ENCODE measurements at places on chromosomes 3 and 15.

DNA sequence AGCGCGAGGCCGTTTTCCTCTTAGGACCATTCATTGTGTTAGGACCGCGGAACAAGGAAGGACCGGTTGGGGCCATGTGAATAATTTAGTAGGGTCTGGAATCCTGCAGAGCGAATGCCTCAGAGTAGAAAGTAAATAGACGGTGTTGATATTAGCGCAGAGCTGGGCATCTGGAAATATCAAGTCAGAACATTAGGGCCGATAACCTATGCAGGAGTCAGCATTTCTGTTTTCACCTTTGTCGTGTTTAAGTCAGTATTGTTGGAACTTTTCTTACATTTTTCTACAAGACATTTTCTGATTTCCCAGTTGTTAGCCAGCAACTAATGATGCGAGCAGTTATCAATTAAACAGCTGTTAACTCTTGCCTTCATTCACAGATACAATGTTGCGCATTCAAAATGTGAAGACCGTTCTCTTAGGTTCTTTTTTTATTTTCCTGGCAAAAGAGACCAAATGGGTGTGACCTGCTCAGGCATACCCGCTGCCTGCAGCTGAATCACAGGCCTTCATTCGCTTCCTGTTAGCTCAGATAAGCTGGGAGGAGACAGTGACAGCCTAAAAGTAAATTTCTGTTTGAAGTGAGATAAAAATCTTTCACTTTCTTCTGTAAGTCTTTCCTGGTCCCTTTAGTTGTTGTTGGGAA lies 966 bp upstream of the PKM start:
- peak; percentile 36 for DNase-seq

- DNase-seq: peak; percentile 94
These were observed 21.2 kb downstream of the PXK start for GRCh38 chr3:58353722-58354553.

- DNase-seq: no peak
These were observed 153.6 kb downstream of the TNIK start for GRCh38 chr3:171306631-171307030.

- no peak for DNase-seq
These were observed 11.6 kb downstream of the IGF2BP2 start for GRCh38 chr3:185813205-185813604.

GRCh38 chr3:143775459-143775858 lies 72.8 kb downstream of the SLC9A9 start:
- DNase-seq: peak; percentile 38

- DNase-seq: no peak
These were observed 5.8 kb downstream of the TRAK1 start for GRCh38 chr3:42096796-42097565.

GRCh38 chr3:64917914-64918453 lies 230.2 kb upstream of the ADAMTS9 start:
- no peak for DNase-seq

DNA sequence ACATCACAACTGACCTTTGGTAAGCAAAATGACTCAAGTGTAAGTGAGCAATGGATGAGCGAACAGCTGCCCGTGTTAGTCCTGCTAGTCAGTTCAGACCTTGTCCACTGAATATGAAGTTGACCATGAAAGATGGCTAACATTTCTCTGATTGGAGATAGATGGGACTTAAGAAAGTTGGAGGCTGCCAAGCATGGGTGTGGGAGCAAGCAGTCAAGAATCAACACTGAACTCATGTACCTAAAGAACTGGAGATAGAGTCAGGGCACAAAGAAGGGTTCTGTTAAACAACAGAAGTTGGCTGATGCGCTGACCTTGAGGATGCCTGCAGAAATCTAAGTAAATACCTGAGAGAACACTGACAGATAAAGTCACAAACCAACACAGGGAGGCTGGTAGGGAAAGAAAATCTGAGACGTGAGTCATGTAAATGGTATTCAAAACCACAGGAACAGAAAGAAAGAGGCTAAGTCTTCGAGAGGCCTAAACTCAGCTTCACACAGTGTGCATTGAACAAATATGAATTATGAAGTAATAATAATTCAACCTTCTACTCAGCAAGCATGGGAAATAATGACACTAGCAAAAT lies 30.7 kb upstream of the ANPEP start:
- no peak for DNase-seq

GRCh38 chr3:189789432-189789831 lies 158.2 kb downstream of the TP63 start:
- no peak for DNase-seq

- DNase-seq: no peak
These were observed 260.5 kb downstream of the WDR72 start for GRCh38 chr15:53498996-53499395.

- no peak for DNase-seq
These were observed 30.5 kb downstream of the CD47 start for GRCh38 chr3:108060331-108060730.

GRCh38 chr3:188949996-188950395 lies 221.8 kb upstream of the TPRG1 start:
- DNase-seq: no peak

- no peak for DNase-seq
These were observed 354.5 kb downstream of the WDR72 start for GRCh38 chr15:53404930-53405493.

DNA sequence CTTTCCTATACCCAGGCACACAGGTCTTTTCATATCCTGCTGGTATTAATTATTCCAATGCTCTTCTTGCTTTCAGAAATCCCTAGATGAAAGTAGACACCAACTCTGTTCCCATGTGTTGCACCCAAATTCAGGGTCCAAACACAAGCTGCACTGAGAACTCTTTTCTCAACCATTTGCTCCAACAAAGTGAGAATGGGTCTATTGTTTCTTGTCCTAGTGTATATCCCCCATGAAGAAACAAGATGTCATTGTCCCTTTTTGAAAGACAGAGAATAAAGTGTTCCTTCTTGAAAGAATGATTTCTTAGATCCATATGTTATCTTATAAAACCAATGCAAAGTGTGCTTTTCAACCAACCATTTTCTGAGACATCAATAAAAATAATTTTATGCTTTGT lies 353.7 kb downstream of the CNTN6 start:
- no peak for DNase-seq

GRCh38 chr3:150925751-150926201 lies 20.5 kb upstream of the MINDY4B start:
- DNase-seq: peak; percentile 38

GRCh38 chr15:69647142-69647513 lies 194.5 kb downstream of the RPLP1 start:
- DNase-seq: no peak

- DNase-seq: no peak
These were observed 419 bp downstream of the HYKK start for GRCh38 chr15:78507831-78508160.

DNA sequence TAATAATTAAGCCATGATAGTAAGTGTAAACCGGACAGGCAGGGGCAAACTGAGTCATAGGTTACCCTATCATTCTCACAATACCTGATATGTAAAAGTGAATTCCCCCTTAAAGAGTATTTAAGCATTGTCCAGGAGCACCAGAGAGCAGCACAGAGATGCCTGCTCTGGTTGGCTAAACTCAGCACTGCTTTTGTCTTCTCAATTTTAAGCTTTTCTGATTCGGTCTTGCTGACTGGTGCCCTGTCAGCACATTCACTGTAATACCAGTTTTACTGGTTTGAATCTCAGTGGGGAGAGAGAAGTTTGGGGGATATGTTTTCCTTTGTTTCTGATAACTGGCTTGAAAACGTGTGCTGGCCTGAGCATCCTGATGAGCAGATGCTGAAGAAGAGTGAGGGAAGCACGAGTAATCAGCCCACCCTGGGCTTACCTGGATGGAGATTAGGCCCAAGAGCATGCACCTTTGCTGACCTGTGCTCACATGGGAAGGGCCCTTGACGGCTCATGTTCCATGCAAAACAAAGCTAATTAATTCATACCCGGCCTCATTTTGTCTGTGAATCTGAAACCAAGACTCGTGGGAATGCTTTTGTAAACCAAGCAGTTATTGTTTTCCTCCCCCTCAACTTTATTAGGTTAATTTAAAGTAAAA lies 208.5 kb upstream of the MRPL3 start:
- DNase-seq: no peak

DNA sequence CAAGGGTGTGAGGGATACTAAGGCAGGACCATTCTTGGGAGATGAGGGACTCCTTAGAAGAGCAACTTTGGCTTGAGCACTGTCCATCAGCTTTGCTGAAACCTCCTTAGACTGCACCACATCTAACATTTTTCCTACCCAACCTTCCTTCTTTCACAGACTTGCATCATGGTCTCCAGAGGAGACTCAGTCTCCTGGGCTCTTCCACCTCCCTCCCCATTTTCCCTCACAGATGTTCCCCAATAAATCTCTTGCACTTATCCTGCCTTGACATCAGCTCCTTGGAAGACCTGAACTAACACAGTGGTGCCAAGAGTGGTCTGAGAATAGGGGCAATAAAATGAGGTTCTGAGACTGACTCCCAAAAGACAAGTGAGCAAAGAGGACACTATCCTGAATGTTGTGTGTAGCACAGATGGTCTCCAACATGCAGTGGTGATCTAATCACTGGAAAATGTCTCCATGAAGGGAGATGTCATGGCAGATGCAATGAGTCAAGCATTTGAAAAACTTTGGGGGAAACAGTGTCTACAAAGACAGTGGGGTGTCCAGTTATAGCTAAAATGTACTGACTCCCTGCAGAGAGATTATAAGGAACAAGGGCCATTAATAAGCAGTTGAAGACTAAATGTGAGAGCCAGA lies 26.0 kb upstream of the BOC start:
- no peak for DNase-seq

All from NB4 (cell line).